ENCODE measurements at places on chromosomes 1 and 21. TPM values are rescaled to one million over a fixed set of nuclear protein-coding genes. Genes with fewer than 3 reads are reported as not detected.

CFHR3 gene
- total RNA-seq, result not detected

CTH gene
- 6.2 TPM for total RNA-seq

RGS1 gene
- total RNA-seq, result not detected

AGBL4 gene
- total RNA-seq, result not detected

CNKSR1 gene
- 26.0 TPM for total RNA-seq

GREM2 gene
- not detected for total RNA-seq

APP gene
- 1,289 TPM for total RNA-seq

NCF2 gene
- 14.4 TPM for total RNA-seq

SYF2 gene
- total RNA-seq, result 34.0 TPM

CA6 gene
- not detected for total RNA-seq

LY9 gene
- not detected for total RNA-seq

Measured in mammary epithelial cell (primary cell).